ENCODE measurements at places on chromosomes 1 and 21.

DNA sequence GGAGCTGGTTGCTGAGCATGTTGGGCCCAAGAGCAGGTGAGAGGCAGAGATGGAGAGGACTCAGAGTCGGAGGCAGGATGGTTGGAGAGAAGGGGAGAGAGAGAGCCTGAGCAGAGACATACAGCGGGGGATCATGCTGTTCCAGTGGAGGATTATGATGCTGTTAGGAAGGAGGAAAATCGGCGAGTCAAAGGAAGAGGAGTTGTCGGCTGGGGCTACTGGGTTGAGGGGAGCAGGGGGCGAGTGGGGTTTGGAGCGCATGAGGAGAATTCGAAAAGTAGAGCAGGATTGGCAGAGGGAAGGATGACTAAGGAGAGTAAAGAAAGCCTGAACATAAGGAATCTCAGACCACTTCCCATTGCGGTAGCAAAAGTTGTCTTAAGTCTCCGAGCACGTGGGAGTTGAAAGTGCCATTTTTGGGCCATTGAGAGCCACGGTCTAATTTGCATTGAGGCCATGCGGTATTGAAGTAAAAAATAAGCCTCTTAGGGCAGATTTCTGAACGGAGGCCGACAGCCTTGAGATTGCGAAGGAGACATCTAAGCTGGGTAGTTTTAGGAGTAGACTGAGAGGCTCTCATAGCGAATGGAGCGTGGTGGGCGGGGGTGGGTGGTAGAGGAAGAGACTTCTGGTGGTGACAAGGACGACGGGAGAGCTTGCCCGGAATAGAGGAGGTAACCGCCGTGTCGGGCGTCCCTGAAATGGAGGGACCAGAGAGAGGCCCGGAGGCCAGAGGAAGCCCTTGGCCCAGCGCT, 140.4 kb upstream of the ETV3 start:
- DNase-seq: no peak

DNA sequence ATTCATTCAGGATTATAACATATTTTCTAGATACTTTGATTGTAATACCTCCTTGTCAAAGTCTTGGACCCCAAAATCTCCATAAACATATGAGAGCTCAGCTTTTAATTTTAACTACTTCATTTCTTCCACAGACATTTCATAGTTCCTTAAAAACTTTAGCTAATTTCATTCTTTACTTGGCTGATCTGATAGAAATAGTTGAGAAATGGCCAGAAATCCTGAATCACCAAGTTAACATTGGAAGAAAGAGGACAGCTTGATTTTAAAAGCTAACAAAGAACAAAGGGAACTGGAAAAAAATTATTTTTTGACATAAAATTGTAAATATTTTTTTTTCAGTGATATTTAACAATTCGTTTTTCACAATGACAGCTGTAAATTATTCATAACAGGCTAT, 216.5 kb downstream of the NTNG1 start:
- DNase-seq: peak; percentile 84

GRCh38 chr21:42353623-42354022, 2.8 kb upstream of the TFF2 start:
- DNase-seq: no peak

DNA sequence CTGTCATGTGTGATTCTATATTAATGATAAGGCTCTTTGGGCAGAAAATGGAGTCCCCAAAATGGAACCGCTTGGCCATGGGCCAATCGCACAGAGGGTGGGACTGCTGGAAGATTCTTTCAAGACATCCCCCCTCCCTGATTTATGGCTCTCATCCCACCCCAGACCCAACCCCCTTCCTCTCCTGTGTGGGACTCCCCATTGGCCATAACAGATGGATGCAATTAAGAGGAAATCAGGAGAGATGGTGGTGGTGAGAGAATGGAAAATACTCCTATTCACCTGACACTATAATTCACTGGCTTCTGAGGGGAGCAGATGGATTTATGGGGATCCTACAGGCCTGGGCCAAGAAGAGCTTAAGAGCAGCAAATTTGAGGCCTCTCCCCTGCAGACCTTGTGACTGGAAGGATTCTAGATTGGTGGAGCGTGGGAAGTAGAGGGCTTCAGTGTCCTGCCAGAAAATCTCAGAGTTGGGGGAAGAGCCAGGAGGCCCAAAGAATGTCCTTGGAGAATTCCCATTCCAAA, 1.7 kb downstream of the IGFN1 start:
- DNase-seq: no peak

GRCh38 chr1:19762175-19762779, 37.4 kb downstream of the TMCO4 start:
- DNase-seq: no peak

GRCh38 chr1:35220976-35221375, 28.0 kb upstream of the SFPQ start:
- DNase-seq: no peak

- DNase-seq: no peak
These were observed 59.3 kb downstream of the RNF220 start for GRCh38 chr1:44464361-44464760.

DNA sequence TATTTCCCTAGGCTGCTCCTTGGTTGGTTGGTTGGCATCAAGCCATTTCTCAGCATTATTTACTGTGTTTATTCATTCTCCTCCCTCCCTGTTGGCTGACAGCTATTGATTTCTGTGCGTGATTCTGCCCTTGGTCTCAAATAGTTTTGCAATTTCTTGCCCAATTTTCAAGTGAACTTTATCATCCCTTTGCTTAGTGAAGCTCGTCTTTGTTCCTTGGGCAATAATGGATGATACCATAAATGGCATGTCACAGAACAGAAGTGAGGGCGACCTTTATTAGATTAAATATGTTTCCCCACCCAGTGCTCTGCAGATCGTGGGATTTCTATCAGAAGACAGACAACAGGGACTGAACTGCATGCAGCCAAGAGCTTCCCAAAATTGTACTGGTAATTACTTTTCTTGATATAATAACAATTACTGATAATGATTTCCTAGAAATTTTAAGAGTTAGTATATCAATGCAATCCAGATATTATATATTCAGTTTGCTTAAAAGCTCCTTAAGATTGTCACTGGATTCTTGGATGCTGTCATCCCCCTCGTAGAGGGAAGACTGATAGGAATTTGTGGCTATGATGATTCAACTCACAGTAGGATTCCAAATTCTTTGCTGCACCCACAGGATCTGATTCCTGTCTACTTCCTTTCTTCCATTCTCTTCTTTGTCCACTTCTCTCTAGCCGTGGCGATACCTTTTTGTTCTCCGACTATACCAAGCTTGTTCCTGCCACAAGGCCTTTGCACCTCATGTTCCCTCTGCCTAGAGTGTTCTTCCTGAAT, 122.1 kb upstream of the KAZN start:
- no peak for DNase-seq

DNA sequence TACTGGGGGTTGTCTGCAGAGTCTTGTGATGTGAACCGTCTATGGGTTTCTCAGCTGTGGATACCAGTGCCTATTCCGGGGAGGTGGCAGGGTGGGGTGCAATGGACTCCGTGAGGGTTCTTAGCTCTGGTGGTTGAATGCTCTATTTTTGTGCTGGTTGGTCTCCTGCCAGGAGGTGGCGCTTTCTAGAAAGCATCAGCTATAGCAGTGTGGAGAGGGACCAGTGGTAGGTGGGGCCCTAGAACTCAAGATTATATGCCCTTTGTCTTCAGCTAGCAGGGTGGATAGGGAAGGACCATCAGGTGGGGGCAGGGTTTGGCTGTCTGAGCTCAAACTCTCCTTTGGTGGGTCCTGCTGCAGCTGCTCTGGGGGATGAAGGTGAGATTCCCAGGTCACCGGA, 127.3 kb upstream of the PLD5 start:
- DNase-seq: no peak

DNA sequence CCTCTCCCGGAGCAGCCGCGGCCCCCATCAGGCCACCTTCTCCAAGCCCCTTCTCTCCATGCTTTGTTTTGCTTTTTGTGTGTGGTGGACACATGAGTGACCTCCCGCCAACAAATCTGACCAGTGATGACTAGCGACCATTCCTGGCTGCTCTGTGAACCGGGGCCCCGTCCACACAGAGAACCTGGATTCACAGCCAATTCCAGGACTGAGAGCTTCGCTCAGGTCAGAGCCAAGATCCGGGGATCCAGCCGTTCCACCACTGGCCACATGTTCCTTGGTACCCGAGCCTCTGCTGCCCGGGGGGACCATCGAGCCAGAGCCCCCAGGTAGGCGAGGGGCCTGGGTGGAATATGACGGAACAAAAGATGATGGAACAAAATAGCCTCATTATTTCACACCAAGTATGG, 46.7 kb upstream of the COL18A1 start:
- no peak for DNase-seq

GRCh38 chr1:56545711-56546110, 33.7 kb downstream of the PLPP3 start:
- DNase-seq: no peak

DNA sequence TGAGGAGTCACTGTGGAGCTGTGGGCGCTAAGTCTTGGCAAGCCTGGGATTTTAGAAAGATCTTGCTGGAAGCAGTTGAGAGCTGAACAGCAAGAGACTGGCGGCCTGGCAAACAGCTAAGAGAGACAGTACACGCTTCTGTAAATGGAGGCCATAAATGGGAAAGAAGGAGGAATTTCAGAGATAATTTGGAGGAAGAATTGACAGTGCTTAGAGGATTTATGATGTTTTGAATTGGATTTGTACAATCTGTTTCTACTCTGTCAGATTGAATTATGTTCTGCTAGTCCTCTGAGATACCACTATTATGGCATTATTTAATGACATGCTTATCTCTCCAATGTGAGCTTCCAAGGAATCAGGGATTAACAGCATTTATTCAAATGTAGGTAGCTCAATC, 50.1 kb downstream of the ABCA4 start:
- no peak for DNase-seq

DNA sequence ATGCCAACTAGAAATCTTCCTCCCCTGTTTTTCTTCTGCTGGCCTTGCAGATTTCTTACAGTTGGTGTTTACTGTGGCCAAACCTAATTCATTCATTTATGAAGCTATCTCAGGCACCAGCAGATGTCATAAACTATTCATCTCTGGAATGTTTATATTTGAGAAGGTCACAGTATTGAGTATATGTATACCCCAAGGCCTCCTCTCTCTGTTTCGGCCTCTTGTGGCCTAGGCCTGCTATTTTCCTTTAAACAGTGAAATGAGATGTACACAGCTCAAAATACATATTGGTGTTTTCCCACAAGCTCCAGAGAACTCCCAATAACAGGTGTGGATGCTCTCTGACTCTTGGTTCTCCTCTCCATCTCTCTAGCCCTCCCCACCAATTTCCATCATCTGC, 520.7 kb upstream of the CAMK1G start:
- DNase-seq: no peak

DNA sequence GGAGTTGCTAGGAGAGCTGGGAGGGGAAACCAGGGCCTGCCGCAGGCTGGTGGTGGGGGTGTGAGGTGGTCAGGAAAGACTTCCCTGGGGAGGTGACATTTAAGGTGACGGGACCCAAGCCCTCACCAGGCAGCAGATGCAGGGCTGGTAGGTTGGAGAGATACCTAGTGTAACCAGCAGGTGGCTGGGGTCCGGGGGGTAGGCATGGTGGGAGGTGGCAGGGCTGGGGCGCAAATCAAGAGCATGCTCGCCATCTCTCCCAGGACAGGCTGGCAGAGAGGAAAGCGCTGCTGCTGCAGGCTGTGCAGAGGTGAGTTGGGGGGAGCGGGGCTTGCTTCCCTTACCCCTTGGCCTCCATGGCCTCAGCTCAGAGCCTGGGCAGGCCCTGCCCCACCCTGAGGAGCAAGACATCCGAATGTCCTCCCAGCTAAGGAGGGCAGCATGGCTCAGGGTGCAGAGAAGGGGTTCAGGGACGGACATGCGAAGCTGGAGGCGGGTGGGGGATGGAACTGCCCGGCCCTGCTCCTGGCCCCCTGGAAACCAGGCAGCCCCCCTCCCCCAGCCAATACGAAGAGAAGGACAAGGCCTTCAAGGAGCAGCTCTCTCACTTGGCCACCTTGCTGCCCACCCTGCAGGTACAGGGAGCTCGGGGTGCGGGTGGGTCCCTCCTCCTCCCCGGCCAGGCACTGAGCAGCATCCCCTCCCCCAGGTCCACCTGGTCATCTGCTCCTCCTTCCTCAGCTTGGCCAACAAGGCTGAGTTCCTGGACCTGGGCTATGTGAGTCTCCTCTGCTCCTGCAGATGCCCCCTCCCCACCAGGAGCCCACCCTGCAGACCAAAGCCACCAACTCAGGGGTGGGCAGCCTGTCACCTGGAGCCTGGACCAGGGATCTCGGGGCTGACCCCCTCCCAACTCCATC, 4.0 kb downstream of the RNF207 start:
- no peak for DNase-seq

GRCh38 chr1:214753236-214753852, 150.3 kb downstream of the CENPF start:
- no peak for DNase-seq

DNA sequence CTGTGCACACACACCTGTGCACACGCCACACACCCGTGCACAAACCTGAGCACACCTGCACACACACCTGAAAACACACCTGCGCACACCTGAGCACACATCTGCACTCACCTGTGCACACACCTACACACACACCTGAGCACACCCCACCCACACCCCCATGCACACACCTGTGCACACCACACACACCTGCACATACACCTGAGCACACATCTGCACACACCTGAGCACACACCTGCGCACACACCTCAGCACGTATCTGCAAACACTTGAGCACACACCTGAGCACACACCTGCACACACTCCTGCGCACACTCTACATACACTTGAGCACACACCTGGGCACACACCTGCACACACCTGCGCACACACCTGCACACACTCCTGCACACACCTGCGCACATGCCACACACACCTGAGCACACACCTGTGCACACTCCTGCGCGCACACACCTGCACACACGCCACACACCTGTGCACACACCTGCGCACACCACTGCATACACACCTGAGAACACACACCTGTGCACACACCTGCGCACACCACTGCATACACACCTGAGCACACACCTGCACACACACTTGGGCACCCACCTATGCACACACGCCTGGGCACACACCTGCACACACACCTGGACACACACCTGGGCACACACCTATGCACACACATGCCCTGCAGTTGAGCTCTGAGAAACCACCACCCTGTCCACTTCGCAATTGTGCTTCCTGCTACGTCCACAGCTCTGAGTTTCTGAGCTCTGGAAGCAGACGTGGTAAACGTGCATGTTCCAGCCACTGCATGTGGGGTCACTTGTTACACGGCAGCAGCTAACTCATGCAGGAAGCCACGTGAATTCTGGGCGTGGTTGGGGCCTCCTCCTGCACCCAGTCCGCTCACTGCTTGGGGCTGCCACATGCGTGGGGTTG, 8.0 kb upstream of the C1orf159 start:
- no peak for DNase-seq

DNA sequence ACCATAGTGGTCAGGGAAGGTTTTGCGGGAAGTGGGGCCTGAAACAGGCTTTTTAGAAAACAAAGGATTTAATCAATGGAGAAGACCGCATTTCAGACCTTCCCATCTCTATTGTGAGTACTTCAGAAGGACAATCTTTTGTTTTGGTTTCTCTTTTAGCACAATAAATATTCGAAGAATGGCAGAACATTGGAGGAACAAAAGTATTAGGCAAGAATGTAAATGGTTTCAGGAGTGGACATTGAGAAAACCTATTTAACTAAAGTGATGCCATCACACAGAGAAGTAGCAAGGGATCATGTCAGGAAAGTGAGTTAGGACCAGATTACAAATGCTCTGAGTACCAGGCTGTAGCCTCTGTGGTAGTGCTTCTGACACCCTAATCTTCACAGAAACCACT, 26.8 kb upstream of the UBE2U start:
- DNase-seq: no peak

All from NCI-H446 treated with DMSO at 0.1 percent for 48 hours (cell line).